NCI-H345 (cell line): ENCODE measurements at places on chromosomes 16 and 17.

DNA sequence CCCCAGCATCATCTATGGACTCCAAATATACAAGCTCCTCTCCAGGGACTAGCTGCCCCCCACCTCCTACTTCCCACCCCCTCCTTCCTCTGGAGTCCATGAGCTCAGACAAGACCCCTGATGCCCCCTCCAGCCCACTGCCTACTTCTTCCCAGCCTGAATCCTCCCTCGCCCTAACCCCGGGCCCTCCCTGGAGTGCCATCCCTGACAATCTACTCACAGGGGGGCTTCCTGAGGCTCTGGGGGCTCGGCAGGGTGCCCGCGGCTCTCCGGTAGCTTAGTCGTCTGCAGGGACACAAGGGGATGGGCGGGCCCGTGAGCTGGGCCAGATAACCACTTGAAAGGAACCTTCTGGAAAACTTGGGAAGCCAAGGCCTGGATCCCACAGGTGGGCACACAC is 15.1 kb downstream of the MPP3 start:
- no peak for DNase-seq

DNA sequence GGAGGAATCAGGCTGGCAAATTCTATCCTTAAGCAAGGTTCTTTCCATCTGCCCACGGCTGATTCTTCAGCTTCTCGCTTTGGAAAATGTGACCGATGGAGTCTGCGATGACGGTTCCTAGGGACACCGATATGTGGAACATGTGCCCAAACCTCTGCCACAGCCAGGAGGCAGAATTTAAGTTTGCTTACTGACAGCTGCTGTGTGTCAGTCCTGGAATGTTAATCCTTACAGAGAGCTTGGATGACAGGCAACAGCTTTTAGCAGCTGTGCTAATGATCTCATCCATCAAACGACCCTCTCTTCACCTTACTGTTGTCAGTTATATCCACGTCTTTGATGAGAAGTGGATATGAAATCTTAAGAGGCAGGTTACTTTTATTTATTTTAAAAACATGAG is 11.4 kb upstream of the MYH13 start:
- DNase-seq = no peak

- DNase-seq = no peak
These were observed 409.4 kb upstream of the ERCC4 start for GRCh38 chr16:13510425-13511151.

- no peak for DNase-seq
These were observed 36.0 kb downstream of the NKD1 start for GRCh38 chr16:50584033-50584722.
